ENCODE measurements at places on chromosomes 7 and 10.

DNA sequence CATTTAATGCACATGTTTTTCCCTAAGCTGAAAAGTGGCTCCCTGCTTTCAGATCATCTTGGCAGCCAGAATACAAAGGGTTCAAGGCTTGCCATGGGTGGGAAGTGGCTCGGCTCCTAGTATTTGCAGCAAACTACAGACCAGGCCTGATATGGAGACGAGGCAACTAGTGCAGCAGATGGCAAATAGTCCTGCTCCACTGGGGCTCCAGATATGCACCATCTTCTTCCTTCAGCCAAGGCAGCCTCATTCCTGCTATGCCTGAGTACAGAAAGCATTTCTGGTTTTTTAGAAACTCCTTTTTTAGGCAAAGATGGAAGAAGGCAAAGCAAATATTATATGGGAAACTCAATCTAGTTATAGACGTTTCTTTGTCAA, 23.9 kb downstream of the LRRC4 start:
- DNase-seq, result no peak

GRCh38 chr7:90322837-90323236, 1.7 kb upstream of the FAM237B start:
- DNase-seq, result no peak

- DNase-seq, result no peak
Measured at GRCh38 chr7:119756687-119757086, 516.3 kb upstream of the KCND2 start.

- no peak for DNase-seq
Measured at GRCh38 chr7:34728156-34728555, 70.1 kb downstream of the NPSR1 start.

- DNase-seq, result no peak
Measured at GRCh38 chr10:46545861-46546590, 10.4 kb downstream of the GPRIN2 start.

- DNase-seq, result no peak
Measured at GRCh38 chr7:5183155-5183554, 6.9 kb upstream of the WIPI2 start.

- no peak for DNase-seq
Measured at GRCh38 chr10:1612908-1613307, 124.4 kb downstream of the ADARB2 start.
